Central memory CD4-positive, alpha-beta T cell (primary cell): ENCODE measurements at places on chromosomes 13 and 19.

DNA sequence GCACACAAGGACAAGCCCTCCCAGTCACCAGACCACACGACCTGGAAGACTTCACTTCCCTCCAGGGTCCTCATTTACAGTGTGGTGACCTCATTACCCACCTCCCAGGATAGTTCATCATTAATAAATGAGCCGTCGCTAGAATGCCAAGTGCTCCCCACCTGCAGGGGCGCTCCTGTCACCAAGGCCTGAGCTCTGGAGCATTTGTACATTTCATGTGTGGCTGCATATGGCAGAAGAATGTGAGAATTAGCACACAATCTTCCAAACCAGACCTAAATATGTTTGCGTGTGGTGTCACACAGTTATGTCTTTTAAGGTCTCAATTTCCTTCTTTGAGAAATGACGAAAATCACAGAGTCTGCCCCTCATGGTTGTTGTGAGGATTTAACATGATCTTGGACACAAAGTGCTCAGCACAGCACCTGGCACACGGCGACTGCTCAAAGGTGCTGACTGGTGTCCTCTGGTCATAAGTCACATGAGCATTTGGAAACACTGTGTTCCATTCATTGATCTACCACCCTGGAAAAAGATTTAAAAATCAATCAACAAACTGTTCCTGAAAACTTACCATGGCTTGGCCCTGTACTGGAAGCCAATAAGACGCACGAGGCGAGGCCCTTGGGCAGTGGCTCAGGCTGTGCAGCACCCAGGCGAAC is 150.6 kb upstream of the SPACA7 start:
- DNase-seq = no peak

DNA sequence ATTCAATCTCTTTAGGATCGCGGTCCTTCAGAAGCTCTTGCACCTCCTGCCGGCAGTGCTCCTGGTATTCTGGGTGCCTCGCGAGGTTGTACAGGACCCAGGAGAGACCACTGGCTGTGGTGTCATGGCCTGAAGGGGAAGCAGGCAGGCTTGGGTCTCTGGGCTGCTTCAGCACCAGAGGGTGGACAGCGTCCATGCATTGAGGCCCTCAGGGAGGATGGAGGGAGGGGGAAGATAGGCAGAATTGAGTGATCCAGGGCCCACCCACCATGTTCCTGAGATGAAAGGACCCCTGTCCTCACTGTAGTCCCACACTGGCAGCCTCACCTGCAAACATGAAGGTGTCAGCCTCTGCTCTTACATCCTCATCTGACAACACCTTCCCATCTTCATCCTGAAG is 17.9 kb upstream of the OR10H5 start:
- no peak for DNase-seq

GRCh38 chr19:1047696-1048147 is 7.8 kb downstream of the ABCA7 start:
- DNase-seq = no peak

DNA sequence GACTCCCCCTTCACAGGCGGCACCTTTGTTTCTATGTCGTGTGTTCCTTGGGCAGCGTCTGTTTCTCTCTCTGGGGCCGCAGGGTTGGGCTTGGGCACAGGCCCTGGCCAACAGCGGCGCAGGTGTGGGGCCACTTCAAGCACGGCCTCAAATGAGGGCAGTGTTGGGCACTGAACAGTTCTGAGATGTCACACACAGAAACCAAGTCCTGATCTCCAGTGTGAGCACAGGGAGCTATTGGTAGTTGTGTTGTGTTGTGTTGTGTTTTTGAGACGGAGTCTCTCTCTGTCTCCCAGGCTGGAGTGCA is 42.7 kb downstream of the GATAD2A start:
- no peak for DNase-seq

GRCh38 chr13:98834254-98834960 is 81.9 kb upstream of the SLC15A1 start:
- DNase-seq = no peak

GRCh38 chr19:15248648-15249527 is 16.6 kb upstream of the EPHX3 start:
- no peak for DNase-seq

- DNase-seq = no peak
Observed at GRCh38 chr19:44643605-44644401, at the start of gene PVR. Gene PVR, plus strand, starts transcription at chr19:44643910. Its CDS starts 187 bp downstream, at chr19:44644097.

GRCh38 chr13:24040835-24041234 is 119.7 kb upstream of the SPATA13 start:
- DNase-seq = no peak

DNA sequence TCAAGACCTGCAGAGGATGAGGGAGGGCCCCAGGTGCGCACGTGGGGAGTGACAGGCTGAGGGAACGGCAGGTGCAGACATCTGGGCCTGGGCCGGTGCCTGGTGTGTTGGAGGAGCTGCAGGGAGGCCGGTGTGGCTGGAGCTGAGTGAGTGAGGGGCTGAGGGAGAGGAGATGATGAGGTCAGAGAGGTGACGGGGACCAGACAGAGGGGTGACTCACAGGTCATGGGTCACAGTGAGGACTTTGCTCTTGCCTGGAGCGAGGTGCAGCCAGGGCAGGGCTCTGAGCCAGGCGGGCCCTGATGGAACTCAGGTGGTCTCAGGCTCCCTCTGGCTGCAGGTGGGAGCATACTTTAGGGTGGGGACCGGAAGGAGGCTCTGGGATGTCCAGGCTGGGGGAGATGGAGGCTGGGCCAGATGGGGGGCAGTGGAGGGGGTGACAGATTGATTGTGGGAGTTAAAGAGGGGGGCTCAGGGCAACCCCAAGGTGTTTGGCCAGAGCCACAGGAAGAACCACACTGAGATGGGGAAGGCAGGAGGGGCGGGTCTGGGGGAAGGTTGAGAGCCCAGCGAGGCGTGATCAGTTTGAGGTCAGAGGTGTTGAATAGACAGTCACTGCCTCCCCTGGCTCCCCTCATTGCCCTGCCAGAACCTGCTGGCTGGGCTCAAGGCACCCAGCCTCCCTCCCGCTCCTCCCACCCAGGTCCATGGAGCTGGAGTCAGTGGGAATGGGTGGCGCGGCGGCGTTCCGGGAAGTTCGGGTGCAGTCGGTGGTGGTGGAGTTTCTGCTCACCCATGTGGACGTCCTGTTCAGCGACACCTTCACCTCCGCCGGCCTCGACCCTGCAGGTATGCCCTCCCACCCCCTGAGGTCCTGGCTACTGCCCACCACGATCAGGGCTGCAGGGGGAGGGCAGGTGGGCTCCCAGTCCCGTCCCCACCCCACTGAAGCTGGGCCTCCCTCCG is 8.4 kb downstream of the ARHGAP33 start:
- no peak for DNase-seq

DNA sequence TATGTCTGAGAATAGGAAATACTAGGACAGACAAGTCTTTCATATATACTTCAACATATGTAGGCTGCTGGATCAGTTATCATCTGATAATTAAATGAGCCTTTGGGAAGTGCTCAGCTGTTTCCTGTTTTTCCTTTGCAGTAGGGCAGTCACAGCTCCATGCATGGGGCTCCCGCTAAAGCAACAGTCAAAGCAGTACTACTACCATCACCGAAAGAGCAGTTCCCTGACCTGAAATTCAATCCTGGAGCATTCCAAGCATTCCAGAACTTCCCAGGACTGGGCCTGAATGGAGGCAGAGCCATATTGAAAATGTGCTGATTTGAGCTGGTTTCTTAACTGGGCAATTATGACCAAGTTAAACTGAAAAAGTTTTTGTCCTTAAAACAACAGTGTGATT is 20.5 kb downstream of the MICU2 start:
- DNase-seq = no peak

DNA sequence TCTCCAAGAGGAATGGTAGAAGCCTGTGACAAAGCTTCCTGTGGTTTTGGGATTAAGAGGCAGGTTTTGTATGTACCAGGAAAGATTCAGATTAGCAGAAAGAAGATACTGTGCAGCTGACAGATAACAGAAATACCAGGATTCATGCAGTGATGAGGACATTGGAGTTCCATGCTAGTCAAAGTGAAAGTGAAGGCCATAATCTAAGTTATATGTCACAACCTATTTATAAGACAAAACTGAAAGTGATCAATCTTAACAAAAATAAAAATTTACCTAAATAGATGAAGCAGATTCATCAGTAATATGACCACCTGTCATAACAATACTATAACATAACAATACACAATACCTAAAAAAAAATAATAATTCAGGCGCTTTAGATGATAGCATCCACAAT is 1305.2 kb upstream of the PCDH9 start:
- no peak for DNase-seq

DNA sequence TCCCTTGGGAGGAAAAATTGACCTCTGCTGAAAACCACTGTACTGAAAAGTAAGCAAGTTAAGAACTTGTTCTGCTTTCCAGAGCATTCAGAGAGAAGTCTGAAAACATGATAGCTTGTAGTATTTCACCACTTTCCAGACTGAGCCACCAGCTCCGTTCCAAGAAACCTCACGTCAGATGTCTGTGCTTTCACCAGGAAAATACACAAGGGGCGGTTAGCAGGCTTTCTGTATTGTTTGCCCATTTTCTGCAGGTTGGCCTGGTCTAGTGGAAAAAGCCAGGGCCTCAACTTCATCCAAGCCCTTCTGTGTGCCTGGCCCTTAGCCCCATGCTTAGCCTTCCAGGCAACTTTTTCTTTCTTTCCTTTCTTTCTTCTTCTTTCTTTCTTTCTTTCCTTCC is 36.4 kb downstream of the RXFP2 start:
- DNase-seq = no peak

DNA sequence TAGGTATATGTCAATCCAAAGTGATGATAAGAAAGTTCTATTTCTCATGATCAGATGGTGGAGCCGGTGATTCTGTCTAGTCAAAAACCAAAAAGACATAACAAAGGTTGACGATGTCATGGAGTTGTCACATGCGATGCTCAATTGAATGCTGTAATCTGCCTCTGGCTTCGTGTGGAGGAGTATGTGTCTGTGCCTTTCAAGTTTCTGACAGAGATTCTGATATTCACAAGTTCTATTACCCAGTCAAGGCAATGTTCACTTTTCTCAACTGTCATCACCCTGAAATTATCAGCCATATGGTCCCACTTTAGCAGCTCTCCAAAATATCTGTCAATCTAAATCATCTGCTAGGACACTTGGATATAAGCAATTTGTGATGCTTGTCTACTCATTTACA is 367.6 kb upstream of the PRR20A start:
- DNase-seq = no peak

DNA sequence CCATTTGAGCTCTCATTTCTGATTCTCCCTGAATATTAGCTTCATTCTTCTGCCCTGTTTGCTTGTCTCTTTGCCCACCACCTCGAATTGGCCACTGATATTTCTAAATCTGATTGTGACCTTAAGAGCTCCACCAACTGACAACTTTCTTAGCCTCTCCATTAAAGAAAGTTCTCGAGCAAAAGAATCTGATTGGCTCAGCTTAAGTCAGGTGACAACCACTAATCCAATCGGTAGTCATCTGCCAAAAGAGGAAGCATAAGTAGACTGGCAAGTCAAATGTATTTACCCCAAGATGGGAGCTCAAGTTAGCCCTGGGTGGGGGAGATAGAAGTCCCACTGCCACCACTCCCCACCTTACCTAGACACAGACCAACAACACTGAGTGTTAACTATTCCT is 41.5 kb downstream of the NOTCH3 start:
- no peak for DNase-seq

GRCh38 chr19:13830741-13831536 is 35.7 kb downstream of the ZSWIM4 start:
- DNase-seq = no peak

GRCh38 chr19:38695317-38695683 is 47.9 kb downstream of the ACTN4 start:
- no peak for DNase-seq

- no peak for DNase-seq
Observed at GRCh38 chr13:21050288-21051197, 10.8 kb downstream of the LATS2 start.

- no peak for DNase-seq
Observed at GRCh38 chr13:27810461-27810860, 18.2 kb downstream of the GSX1 start.

DNA sequence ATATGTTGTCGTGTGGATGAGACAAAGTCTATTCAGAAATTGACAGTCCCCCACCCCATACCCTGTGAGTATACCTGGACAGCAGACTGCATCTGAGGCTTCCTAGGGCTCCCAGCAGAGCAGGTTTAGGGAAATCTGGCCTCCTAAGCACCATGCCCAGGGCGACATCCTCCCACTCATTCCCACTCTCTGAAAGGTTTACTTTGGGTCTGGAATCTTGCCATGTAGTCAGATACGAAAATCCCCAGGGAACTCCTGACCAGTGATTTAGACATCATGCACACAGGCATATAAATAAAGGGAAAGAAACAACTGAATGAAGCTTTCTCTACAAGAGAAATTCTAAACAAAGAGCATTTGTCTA is 717 bp upstream of the NALCN start:
- no peak for DNase-seq

GRCh38 chr19:11130824-11131455 is 24.6 kb downstream of the SPC24 start:
- DNase-seq = peak; percentile 55

- peak; percentile 48 for DNase-seq
Observed at GRCh38 chr13:30158774-30159445, 148.4 kb downstream of the KATNAL1 start.

GRCh38 chr13:33127009-33127551 is 110.9 kb downstream of the KL start:
- DNase-seq = no peak
